IMR-90 (cell line): ENCODE measurements at places on chromosomes 5 and 9.

DNA sequence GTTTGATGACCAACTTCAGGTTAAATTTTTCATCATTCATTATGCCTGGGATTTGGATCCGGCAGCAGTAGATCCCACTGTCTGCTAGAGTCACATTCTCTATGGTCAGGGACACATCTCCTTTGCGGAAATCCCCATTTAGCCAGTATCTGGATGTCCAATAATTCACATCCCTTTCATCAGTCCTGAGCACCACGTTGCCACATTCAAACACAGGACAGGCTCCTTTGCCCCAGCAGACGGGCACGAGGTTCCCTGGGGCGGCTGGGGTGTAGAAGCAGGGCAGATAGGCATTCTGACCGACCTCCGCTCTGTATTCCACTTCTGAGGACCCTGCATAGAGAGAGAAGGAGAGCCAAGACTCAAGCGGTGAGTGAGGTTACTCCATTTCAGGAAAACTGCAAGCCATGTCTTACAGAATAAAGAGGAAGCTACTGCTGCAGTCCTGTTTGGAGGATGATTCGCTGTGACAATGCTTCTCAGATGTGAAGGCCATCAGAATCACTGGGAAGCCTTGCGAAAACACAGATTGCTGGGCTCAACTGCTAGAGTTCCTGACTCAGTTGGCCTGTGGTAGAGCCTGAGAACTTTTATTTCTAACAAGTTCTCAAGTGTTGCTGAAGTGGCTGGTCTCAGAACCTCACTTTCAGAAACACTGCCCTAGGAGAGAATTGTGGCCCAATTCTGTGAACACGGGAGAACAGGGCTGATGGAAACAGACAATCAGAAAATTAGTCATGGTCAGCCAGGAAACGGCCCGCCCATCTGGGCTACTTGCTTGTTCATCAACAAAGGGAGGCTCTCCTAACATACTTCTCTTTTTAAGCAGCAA is 2.0 kb downstream of the HAVCR2 start:
- DNase-seq: peak; percentile 3

DNA sequence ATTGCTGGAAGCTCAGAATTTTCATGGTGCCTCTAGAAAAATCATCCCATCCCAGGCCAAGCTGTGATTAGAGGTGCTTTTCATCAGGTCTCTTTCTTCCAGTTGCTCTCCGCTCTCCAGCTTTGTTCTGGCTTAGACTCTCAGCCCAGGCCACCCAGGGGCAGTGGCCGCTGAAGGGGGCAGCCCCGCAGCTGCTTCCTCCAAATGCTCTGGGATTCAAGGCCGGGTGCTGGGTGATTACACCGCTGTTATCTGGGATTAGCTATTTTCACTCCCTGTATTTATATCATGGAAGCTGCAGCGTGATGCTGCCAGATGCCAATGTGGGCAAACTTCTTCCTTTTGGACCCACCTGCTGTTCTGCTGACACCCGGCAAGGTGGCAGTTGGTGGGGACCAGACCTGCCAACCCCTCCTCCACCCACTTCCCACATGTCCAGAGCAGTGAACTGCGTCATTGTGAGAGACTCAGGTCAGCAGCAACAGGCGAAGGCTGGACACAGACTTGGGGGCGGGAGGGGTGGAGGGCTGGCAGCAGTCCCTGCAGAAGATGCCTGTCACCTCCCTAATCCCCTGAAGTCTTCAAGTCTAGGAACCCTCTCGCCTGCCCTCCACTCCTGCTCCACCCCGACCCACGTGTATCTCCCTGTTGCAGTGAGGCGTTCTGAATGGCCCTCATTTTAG is 33.9 kb upstream of the NKX2-5 start:
- no peak for DNase-seq

GRCh38 chr5:128770907-128771306 is 194.4 kb upstream of the SLC27A6 start:
- no peak for DNase-seq

DNA sequence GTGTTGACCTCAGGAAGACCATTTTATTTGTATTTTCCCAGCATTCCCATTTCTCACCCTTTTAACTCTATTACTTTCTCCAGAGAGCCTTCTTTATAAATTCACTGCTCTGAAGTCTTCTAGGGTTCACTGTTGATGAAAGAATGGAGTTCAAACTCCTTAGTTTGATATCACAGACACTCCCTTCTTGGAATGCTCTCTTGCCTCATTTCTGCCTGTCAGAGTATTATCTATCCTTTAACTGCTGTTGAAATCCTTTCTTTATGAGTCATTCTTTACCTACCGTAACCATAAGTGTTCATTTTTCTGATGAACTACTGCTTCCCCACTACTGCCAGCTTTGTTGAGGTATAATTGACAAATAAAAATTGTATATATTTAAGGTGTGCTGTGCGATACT is 4.3 kb downstream of the RIC1 start:
- DNase-seq: peak; percentile 60

DNA sequence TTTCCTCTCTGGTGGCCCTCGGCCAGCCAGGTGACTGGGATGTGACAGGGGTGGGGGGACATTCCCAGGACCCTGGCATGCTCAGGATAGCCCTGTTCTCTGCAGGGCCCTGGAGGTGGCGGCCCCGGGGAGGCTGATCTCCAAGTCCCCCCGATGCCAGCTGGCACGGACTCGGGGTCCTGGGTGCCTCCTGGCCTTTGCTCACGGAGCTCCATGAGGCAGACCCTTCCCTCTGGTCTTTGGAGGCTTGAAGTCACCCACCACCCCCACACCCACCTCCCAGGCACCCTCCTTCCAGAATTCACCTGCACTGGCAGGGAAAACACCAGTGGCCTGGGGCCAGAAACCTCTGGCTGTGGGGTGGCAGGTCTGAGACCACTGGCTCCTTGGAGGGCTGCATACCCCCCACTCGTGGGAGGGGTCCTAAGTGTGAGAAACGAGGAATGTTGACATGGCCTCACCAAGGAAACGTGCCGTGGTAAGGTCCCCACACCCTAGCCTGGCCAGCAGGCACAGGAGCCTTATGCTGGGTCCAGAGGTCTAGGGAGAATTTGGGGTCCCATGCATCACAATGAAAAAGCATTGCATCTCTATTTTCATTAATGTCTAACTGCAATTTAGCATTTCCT is 130.8 kb upstream of the FAM120A start:
- no peak for DNase-seq

DNA sequence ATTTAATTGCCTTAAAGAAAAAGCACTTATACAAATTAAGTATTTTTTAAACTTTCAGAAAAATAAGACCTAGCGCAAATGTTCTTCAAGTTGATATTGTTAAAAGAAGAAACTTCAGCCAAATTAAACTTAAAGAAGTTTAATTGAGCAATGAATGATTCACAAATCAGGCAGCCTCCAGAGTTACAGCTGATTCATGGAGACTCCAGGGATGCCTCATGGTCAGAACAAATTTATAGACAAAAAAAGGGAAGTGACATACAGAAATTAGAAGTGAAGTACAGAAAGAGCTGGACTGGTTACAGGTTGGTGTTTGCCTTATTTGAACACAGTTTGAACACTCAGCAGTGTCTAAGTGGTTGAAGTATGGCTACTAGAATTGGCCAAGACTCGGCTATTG is 60.3 kb downstream of the CDKN2A start:
- peak; percentile 57 for DNase-seq

DNA sequence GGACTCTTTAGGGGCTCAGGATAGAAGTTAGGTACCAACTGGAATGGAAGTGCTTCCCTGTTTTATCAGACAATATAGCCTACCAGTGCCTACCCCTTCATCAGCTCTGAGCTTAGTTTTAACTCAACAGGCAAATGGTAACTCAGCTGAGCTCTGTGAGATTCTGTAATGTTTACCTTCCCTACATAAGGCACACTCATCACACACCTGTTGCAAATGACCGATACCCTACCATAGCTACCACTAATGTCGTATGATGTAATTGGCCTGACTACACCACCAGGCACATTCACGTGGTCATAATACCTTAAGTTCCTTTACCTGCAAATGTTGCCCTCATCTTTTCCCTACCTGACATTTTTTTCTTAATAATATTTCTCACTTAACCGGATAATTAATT is 254.8 kb downstream of the ADGRV1 start:
- DNase-seq: no peak

- DNase-seq: no peak
These were observed 16.6 kb downstream of the KCNIP1 start for GRCh38 chr5:170520372-170520771.

- DNase-seq: no peak
These were observed 413.5 kb downstream of the NFIB start for GRCh38 chr9:13900449-13900848.

DNA sequence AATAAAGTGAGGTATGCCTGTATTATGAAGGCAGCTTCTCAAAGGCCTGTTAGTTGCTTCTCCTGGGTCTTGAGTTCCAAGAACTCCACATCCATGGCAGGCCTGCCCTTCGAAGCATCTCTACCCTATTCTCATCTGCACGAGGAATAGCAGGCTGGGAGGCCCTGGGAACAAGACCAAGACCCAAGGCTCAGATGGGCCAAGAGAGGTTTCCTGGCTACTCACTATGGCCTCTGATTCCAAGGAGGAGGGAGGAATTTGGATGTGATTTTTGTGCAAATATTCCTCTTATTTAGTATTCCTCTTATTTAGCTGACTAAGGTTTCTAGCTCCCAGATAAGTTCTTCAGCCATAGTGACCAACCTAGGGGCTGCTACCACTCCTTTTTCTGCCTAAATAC is 151.3 kb downstream of the SAXO1 start:
- no peak for DNase-seq

- no peak for DNase-seq
These were observed 191.8 kb downstream of the SEMA6A start for GRCh38 chr5:116382874-116383266.

DNA sequence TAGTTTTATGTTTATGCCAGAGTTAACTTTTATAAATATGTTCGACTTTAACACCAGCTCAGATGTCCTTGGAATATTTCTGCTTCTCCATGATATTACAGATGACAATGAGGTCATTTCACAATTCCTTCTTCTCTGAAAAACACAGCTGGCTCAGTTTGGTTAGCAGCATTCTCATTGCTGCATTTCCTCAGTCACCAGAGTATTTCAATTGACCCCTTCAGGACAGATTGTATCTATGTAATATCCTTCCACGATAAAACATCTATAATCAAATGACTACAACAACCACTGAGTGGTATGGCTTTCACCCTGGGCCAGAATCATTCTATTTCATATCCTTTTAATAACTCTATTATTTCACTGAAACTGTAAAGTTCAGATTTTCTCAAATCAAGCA is 148.7 kb downstream of the OXCT1 start:
- DNase-seq: peak; percentile 2

GRCh38 chr9:13213337-13213736 is 66.2 kb downstream of the MPDZ start:
- peak; percentile 47 for DNase-seq
